ENCODE measurements at places on chromosomes 6 and 20.
A peak's percentile ranks its signal among the peaks of the same experiment; 100 is the strongest.

- no peak for DNase-seq
Observed at GRCh38 chr6:91240878-91241603, 654.2 kb upstream of the MAP3K7 start.

GRCh38 chr6:21961226-21961625 is 335.6 kb downstream of the PRL start:
- DNase-seq = no peak

DNA sequence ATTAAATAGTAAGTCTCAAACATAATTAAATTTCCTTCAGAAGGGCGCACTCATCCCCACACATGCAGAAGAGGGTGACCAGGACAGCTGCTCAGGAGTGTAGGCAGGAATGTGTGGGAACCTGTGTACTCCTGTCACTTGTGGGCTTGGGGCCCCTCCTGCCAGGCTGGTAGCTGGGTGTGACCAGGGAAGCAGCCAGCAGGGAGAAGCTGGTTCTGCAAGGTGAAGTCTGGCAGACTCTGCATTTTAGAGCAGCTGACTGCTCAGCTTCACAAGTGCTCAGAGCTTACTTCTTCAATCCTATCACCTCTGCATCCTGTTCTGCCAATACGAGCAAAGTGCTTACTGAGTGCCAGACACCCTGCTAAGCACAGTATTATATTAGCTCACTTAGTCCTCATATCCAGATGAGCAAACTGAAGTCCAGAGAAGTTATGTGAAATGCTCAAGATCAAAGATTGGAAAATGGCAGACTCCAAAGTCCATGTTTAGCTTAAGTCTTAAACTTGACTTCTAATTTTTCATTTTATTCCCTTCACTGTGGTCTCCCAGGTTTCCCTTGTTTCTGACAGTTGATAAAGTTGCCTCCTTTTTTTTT is 27.9 kb downstream of the ELMO2 start:
- DNase-seq = no peak

DNA sequence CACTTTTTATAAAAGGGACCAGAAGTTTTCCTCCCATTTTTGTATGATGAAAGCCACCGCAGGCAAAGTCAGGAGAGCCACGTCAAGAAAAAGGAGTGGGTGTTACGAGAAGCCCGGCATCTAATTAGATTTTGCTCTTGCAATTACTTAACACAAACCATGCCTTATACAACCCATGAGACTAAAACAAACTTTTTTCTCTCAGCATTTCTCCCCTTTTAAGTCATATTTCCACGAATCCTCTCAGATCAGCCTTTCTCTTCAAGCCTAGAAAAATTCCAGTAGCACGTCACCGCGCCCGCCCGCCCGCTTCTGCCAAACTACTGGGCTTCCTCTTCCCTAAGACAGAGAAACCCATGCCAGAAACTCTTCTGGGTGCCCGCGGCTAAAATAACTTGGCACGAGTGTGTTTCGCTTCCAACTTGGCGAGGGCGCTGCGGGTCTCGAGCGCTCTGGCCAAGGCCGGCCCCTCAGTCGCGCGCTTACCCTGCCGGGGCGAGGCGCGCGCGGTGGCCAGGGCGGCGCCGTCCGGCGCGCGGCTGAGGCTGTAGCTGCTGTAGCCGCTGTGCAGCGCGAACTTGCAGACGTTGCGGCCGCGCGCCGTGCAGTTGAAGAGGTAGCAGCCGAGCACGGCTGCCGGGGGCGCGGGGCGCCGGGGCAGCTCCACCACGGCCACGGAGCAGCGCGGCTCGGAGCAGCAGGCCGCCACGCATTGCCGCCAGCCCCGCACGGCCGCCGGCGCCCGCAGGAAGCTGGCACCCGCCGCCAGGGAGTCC is 1.0 kb downstream of the LRP11 start:
- DNase-seq = peak; percentile 64

- DNase-seq = no peak
Observed at GRCh38 chr6:43746613-43747102, 23.4 kb upstream of the VEGFA start.

GRCh38 chr6:88813045-88813444 is 150.4 kb downstream of the RNGTT start:
- no peak for DNase-seq

GRCh38 chr6:169656546-169657283 is 45.1 kb downstream of the WDR27 start:
- DNase-seq = no peak

GRCh38 chr6:24387818-24388217 is 14.9 kb upstream of the MRS2 start:
- DNase-seq = no peak

- no peak for DNase-seq
Observed at GRCh38 chr6:11258260-11259237, 26.1 kb upstream of the NEDD9 start.

DNA sequence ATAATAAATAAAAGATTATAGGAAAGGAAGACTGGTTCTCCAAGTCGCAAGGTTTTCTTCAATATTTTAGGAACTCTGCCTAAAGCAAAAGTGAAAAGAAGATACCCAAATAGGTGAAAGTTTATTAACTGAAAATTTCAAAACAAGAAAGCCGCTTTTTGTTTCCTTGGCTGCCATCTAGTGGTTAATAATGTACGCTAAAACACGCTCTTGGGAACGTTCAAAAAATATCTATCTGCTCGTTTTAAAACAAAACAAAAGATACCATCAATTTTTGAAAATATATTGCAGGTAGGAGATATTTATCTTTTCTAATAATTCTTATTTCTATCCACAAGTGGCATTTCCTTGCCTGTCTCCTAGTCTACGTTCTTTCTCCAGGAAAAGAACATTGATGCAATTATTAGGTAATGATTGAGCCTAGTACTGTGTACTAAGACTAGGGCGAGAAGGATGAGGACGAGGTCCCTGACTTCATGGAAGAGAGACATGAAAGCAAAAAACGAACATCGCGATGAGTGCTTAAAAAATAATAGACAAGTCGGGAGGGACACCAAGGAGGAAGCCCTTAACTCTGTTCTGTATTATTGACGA is 97.2 kb downstream of the SPTLC3 start:
- DNase-seq = peak; percentile 61

Measured in HT-29 (cell line).